ENCODE measurements at places on chromosomes 7 and 10. TPM values are rescaled to one million over a fixed set of nuclear protein-coding genes. Genes with fewer than 3 reads are reported as not detected.

- no peak for DNase-seq
Measured at GRCh38 chr7:35702541-35702940, 7.6 kb upstream of the HERPUD2 start.

DNA sequence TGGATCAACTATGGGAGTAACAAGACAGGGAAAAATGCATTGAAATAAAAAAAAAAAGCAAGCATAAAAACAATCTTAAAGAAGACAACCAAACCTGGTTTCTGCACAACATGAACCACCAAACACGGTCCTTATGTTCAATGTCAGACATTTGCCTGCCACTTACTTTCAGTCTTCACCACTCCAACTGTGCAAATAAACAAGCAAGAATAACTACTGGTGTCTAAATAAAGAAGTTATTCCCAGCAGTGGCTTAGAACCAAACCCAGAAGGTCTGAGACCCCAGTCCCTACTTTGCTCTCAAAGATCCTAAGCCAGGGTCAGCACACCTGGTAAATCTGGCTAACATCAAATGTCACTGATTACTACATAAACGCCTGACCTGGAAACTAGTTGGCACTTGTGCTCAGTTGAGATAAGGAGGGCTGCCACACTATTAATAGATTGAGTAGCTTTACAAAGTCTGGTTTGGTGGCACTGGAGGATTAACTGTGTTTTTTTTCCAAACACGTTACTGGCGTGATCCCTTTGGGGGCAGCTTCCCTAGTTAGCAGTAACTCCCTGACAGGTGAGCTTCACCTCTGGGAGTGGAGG, 62.7 kb upstream of the ABLIM1 start:
- no peak for DNase-seq

DNA sequence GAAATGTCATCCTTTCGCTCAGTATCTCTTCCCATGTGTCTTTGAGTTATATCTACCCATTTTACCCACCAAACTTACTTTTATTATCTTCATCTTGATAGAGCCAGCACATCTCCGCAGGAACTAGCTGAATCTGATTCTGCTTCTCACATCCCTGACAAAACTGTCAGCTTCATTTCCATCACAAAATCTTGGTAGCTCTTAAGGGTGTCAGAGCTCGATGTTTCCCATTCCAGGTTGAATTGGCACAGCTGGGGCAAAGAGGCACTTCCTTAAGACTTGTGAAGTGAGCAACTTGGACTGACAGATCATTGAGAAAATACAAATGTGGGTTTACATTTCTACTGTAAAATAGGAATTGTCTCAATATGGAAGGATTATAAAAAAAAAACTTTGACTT, 434.5 kb downstream of the SUGCT start:
- DNase-seq = no peak

PTPRN2 gene
- 76.1 TPM for total RNA-seq

TMEM213 gene
- total RNA-seq = not detected
